Posterior vena cava (tissue), 2 donors: ENCODE measurements at places on chromosomes 2 and 18.

DNA sequence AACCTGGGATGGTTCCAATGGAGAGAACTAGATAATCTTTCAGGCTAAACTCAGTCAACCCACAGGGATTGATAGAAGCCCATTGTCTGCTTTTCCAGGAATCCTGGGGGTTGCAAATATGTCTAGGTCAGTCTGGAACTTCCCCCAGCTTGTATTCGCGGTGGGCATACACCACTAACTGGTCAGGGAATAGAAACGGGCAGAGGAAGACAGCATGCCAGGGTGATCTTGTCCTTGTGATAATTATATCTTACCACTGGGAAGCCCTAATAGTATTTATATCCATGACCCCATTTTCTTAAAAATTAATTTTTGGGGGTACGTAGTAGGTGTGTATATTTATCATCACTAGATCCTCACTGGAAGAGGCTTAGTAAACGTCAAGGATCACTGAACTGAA is 101.9 kb downstream of the SETBP1 start:
- DNase-seq = no peak

DNA sequence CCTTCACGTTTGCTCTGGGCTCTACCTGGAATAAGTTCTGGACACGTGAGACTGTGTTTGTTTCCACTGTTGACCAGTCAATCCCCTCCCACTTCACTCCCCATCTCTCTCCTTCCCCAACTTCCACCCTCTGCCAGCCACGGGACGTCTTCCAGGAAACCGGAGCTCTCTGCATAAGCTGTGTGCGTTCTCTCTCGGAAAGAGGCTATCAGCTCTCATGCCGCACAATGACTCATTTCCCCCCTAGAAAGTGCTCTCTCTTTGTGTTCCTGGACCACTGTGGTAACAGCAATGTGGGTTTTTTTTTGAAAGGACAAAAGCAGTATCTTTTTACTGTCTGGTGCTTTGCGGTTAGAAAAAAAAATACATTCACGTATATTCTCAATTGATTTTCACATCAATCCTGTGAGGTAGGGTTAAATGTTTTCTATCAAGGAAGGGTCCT is 10.2 kb downstream of the PROKR1 start:
- DNase-seq = no peak

- peak; percentile 94 for DNase-seq
Observed at GRCh38 chr2:109173311-109174171, 44.5 kb downstream of the SH3RF3 start.

GRCh38 chr18:42289526-42289925 is 334.5 kb downstream of the PIK3C3 start:
- no peak for DNase-seq

DNA sequence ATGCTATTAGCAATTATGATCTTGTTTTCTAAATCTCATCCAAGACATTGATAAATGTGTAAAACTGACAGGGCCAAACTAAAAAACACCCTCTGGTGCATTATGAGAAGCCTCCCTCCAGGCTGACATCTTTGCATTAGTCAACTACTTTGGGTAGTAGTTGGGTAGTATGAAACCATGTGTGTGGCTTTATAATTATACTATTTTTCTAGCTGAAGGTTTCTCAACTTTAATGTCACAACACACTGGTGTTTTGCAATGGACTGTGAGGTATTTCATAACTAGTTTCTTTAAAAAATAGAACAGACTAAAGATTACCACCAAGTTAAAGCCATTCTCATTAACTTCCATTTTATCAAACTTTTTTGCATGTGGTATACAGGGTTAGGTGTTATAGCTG is 73.1 kb upstream of the RBMS1 start:
- DNase-seq = no peak

DNA sequence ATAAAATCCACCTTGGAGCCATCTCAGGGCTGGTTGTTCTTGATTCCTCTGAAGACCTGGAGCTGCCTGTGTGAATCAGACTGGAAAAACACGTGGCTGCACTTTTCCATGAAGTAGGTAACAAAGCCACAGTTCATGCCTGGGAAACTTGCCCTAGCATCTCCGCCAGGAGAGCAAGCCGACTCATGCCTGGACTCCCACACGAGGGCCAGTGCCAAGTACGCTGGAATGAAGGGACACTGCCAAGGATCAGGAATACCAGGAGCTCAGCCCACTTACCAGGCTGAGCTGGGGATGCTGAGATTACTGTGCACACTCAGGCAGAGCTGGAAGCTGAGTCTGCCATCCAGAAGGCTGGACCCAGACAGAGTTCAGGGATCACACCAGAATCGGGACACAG is 10.9 kb upstream of the FHL2 start:
- peak; percentile 94 for DNase-seq

GRCh38 chr2:150126839-150127238 is 360.6 kb downstream of the RND3 start:
- no peak for DNase-seq

DNA sequence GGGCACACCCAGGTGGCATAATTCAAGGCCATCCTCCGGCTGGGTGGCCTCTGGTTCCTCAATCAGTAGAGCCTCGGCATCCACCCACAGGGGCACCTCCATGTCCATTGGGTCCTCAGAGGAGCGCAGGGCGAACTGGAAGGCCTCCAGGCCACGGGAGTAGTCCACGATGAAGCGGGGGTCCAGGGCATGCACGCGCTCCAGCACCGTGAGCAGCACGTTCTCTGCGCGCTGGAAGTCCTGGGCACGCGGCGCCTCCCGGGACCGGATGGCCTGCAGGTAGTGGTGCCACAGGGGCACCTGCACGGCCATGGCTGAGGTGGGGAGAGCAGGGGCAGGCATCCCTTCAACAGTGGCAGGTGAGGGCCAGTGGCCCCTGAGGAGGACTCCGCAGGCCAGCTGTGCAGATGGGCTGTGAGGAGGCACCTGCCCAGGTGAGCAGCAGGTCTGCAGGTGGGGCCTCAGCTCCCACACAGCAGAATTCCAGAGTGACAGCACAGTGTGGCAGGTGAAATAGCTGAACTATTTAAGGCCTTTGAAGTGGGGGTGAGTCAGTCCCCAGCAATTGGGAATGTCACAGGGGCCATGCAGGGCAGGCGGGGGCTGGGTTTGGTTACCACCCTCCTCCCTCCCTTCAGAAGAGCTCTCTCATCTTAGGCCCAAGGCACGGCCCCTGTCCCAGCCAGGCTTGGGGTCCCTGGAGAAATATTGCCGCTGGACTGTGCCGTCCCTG is at the start of gene MAB21L4:
MAB21L4 (minus strand) TSS at position 501 of the 733 bp plus-strand sequence; CDS start at position 342, 159 bp downstream.
- DNase-seq = no peak

GRCh38 chr18:63545000-63545399 is 2.8 kb downstream of the SERPINB12 start:
- no peak for DNase-seq

GRCh38 chr2:111664275-111664850 is 219.6 kb downstream of the ANAPC1 start:
- no peak for DNase-seq
